NCI-H345 (cell line): ENCODE measurements at places on chromosomes 3 and 15.

DNA sequence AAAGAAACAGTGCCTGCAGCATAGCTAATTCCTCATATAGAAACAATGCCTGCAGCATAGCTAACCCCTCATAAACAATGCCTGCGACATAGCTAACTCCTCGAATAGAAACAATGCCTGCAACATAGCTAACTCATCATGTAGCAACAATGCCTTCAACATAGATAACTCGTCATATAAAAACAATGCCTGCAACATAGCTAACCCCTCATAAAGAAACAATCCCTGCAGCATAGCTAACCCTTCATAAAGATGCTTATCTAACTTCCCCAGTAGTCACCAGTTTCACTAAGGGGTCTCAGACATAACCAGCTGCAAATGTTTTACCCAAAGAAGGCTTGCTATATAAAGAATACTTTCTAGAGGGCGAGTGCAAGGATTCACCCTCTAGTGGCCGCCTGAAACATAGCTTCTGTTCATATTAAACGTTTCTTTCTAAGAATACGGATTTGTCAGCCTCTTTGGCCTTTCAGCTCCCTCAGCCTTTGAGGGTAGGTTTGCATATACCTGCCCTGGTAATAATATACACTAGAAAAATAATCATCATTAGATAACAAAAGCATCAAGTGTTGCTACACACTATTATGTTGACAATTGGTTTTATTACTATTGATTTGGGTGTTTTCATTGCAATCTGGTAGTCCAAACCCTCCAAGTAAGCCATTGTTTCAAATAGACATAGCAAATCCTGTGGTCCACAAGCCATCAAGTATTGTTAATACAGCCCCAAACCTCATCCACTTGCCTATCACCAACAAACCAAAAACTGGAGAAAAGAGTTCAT lies 44.4 kb upstream of the FAN1 start:
- DNase-seq, result no peak

DNA sequence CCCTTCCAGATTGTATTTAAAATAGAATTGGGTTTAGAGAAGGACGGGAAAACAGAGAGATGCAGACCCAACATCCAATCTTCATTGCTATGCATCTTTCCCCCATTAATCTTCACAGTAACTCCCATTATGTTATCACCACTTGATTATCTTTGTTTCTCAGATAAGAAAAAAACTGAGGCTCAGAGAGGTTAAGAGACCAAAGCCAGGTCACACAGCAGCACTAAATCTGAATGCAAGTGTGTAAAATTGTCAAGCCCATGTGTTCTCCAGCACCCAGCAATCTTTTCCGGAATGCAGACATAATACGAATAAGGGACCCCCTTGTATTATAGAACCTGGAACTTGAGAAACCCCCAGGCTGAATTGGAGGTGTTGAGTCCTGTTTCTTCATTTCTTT lies 80.5 kb upstream of the TRIM42 start:
- no peak for DNase-seq

- DNase-seq, result no peak
Observed at GRCh38 chr3:45841420-45841756, 531 bp downstream of the LZTFL1 start.

DNA sequence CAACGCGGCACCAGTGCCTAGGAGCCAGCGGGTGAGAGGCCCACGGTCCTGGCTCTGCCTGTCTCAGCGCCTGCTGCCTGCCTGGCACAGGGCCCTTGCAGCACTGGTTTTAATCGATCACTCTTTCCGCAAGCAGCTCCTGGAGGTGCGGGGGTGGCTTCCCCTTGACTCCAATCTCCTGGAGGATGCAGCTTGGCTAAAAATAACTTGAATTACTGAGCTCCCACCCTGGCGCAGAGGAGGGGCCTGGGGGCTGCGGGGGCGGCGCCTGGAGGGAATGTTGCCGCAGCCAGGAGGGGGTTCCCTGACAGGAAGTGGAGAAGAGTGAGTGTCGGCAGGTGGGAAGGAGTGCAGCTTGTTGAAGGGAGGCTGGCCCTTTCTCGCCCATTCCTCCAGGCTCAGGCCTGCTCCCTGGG lies 9.9 kb upstream of the RPL29 start:
- peak; percentile 55 for DNase-seq

GRCh38 chr15:85581495-85581894 lies 201.1 kb downstream of the AKAP13 start:
- DNase-seq, result no peak

DNA sequence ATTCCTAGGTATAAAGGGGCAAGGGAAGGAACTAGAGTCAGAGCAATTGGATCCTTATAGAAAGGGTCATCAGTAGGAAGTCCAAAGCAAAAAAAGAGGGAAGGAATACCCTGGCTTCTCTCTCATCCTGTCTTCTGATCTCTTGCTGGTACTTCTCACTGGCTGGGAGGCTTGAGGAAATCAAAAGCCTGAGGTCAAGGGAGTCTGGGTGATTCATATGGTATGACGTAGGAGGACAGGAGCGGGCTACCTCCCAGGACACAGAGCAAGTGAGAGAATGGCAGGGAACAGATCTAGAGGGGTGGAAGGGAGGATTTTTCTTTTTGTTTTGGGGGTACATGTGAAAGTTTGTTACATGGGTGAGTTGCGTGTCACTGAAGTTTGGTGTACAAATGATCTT lies 76.0 kb downstream of the CFAP20DC start:
- DNase-seq, result no peak

DNA sequence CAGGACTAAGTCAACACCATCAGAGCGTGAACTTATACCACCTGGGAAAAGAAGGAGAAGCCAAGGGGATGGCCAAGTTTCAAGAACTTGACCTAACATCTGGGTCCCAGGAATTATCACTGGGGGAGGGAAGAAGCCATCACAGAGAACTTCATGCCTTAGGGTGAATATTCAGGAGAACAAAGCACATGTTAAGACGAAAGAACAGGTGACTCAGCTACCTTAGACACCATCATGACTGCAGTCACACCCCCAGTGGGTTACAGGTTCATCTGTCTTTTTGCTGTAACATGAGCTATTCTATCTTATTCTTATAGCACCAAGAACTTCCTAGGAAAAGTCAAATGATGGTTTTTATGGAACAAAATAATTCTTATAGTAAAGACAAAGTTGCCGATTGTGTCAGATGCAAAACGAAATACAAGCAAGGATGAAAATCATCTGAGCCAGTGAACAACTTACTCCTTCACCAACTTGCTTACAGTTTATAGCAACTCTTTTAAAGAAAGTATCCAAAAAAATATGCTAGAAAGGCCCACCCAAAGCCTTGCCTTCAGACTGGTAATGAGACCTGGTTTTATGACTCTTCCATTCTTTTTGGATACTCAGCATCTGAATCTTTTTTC lies 72.0 kb downstream of the TPRA1 start:
- DNase-seq, result no peak

GRCh38 chr3:195095035-195095703 lies 175.8 kb downstream of the XXYLT1 start:
- no peak for DNase-seq

DNA sequence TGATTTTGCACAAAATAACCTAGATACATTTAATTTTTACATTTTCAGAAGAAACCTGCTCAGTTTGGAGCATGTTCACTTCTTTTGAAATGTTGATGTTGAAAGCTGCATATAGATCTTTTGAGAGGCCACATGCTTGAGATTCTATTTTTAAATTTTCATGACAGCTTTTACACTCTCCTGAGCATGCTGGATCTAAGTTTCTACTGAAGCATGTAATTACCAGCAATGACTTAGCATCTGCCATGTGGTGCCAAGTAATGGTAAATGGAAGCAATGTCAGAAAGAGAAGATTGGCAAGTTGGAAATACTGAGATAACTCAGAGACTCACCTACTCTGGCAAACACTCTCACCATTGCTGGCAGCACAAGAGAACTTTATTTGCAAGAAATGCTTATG lies 310.6 kb downstream of the NSUN3 start:
- no peak for DNase-seq

DNA sequence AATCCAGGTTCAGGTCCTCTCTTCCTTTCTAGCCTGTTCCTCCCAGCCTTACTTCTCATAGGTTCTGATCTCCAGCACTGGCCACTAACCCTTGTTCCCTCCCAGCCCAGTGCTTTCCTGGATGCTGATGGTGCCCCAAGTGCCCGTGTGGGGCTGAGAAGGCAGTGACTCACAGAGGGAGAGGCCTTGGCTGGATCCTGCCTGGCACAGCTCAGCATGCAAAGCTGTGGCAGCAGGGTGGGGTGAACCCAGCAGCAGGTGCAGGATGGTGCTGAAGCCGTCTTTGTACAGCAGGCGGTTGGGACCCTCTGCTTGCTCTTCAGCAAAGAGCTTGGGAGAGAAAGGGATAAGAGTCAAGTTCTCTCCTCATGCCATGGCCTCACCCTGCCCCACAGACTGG lies 7.6 kb downstream of the LPCAT4 start:
- DNase-seq, result no peak

GRCh38 chr3:167972502-167972901 lies 123.2 kb downstream of the GOLIM4 start:
- DNase-seq, result no peak

- no peak for DNase-seq
Observed at GRCh38 chr3:143671626-143672025, 176.6 kb downstream of the SLC9A9 start.

DNA sequence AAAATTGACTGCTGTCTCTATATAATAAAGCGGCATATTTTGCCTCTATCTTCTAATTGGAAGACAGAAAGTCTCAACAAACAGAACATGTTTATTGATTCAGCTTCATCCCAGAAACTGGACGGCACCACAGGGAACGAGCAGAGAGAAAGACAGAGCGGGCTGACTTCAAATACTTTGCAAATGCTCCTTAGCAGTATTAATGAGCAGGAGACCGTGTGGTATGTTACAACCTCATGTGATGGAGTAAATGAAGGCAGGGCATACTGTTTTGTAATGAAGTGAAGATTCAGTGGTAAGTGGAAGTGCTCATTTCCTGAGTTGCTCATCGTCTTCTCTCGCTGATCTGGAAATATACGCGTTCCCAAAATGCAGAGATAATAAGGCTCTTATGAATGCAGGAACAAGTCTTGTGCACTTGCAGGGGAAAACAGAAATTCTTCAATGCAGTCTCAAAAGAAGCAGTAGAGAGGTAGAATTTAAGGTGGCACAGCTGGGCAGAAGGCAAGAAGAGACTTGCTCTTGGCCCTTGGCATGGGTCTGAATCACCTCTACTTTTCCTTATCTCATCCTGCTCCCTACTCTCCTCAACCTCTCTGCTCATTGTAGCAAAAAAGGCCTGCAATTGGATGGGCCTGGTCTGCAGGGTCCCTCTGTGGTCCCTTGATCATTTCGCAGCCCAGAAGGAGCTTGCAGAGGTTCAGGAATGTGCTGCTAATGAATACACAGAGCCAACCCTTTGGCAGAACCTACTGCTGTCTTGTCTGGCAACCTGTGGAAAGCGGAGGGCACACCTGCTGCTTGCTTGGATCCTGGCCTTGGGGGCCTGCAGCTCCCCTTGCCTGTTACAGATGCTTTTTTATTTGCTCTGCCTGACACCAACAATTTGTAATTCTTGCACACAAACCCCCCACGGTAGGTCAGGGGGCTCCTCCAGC lies 604.9 kb upstream of the CFAP20DC start:
- DNase-seq, result no peak

- no peak for DNase-seq
Observed at GRCh38 chr15:89807689-89808088, 7.0 kb downstream of the ANPEP start.

DNA sequence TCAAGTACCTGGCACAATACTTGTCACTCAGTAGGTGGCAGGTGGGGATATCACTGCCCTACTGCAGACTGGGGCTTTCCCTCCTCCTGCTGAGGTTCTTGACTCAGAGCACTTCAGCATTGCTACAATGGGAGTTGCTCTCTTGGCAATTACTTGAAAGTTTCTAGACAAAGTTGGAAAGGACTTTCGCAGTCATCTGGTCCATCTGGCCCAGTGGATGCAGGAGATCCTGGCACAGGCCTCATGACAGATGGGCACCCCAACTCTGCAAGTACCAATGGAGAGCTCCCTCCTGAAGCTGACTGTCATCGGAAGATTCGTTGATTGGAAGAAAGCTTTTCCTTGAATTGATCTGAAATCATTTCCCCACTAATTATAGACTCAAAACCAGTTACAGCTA lies 19.2 kb upstream of the IGF2BP2 start:
- DNase-seq, result no peak

- DNase-seq, result peak; percentile 46
Observed at GRCh38 chr3:8987645-8988383, 24.5 kb upstream of the RAD18 start.

DNA sequence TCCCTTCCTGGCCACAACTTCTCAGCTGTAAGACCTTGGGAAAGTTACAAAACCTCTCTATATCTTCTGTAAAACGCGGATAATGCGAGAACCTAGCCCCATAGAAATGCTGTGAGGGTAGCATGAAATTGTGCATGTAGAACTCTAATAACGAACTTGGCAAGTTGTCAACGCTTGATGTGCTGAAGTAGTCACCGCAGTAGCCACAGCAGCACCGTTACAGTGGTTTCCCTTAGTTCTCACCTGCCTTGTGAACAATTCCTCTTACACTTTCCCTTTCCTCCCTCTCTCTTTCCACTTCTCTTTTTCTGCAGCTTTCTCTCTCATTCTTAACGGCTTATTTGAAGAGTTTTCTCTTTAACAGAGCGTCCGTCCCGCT lies 447 bp upstream of the SHQ1 start:
- peak; percentile 47 for DNase-seq

GRCh38 chr3:61595288-61595687 lies 33.9 kb downstream of the PTPRG start:
- DNase-seq, result no peak

DNA sequence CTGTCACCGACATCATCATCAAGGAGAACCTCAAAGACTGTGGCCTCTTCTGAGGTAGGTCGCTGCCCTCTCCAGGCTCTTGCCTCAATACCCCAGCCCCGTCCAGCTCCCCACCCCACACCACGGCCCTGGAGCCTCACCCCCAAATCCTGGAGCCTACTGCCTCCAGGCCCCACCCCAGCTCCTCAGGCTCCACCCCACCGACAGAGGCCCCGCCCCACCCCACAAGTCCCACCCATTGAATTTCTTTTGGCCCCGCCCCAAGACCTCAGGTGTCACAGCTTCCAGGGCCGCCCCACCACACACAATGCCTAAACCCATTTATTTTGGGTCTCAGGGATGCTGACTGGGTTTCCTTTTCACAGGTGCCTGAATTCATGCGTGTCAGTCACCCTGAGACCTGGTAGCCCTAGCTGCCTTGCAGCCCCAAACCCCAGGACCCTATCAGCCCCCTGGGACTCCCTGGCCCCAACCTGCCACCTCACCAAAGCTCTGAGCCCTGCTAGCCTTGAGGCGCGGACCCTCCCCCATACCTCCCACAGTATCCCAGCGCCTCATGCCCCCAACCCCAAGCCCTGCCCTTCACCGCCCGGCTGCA lies 3.6 kb downstream of the GNAT1 start:
- DNase-seq, result no peak

- no peak for DNase-seq
Observed at GRCh38 chr15:51090753-51091152, 4.0 kb downstream of the TNFAIP8L3 start.
